SW480 (cell line): ENCODE measurements at places on chromosomes 3 and 15.

- no peak for DNase-seq
Observed at GRCh38 chr3:196995646-196996355, 27.2 kb upstream of the PIGZ start.

DNA sequence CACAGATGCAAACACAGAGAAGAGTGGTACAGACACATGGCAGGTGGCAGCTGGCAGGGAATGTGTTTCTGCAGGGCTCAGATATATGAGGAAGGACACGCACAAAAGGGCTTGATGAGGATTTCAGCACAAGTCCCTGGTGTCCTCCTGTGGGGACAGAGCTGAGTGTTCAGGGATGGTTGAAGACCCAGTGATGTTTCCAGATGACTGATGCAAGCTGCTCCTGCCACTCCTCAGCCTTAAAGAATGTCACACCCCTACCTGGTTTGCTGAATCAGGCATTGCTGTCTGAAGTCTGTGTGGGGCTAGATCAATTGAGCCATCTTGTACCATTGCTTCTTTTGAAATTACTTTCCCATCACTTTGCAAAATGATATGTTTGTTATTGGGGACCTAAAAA lies 40.2 kb downstream of the TNFAIP8L3 start:
- DNase-seq = no peak

DNA sequence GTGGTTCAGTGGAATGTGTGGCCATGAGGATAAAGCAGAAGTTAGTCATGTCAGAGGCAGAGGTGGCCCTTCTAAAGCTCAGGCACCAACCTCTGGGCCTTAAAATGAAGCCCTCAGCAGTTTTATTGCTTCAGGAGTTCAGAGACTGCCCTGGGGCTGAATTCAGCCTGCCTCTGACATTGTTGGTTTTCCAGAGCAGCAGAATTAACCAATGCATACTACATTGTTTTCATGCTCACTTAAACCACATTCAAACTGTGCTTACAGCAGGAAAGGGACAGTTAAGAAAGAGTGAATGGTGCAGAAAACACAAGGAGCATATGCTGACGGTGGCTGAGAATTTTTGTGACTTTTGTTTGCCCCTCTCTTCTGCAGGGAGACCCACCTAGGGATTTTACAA lies 320.2 kb downstream of the CHST2 start:
- no peak for DNase-seq

- no peak for DNase-seq
Observed at GRCh38 chr3:42090973-42091731, at the start of gene TRAK1. Gene TRAK1, plus strand, starts transcription at chr3:42091357. Its CDS starts 113 bp downstream, at chr3:42091470.

GRCh38 chr3:71388535-71389120 lies 194.9 kb downstream of the FOXP1 start:
- DNase-seq = no peak

- DNase-seq = no peak
Observed at GRCh38 chr15:68829068-68829467, 8.4 kb upstream of the ANP32A start.

DNA sequence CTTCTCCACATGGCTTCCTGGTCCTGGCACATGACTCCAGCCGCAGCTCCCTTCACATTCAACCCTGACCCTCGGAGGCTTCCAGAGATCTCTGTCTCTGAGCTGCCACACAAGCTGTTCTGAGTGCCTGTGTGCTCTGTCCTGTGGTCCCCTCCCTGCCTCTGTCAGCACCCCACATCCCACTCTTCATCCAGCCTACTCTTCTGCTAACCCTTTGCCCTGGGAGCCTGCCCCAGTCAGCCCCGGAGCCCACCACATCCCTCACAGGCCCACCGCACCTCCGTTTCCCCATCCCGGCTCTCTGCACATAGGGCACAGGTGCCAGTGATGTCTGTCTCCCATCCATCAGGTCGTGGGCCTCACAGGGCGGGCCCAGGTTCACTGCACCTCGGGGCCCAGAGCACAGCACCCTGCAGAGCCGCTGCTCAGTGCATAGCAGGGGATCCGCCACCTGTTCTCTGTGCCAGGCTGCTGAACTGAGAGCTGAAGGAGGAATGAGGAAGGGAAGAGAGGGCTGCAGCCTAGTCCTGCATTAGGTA lies 133.6 kb downstream of the UACA start:
- no peak for DNase-seq
